ENCODE measurements at places on chromosomes 5 and 9.

- no peak for DNase-seq
Measured at GRCh38 chr5:54120473-54120872, 189.9 kb downstream of the ARL15 start.

DNA sequence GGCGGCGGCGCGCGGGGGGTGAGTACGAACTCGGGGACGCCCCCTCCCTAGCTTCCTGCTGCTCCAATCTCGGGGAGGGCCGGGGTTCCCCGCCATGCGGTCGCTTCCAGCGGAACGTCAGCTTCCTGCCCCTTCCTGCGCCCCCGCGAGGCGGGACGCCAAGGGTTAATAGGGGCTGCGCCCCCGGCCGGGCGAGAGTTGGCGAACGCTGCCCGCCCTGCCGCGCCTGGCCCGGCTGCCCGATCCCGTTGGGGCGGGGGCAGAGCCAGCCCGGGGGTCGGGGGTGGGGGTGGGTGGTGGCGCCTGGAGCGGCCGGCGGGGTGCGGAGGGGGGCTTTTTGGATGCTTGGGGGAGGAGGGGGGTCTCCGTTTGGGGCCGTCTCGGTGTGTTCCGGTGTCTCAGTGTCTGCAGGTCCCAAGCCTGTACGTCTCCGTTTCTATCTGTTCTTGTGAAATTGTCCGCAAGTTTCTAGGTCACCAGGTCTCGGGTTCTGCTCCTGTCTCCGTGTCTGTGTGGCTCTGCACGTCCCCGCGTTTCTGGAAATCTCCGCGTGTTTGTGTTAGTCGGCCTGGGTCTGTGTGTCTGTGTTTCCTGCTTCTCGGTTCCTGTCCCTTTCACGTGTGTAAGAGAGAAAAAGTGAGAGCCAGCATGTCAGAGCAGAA is 789 bp downstream of the COL27A1 start:
- no peak for DNase-seq

- no peak for DNase-seq
Measured at GRCh38 chr9:25543806-25544205, 134.4 kb downstream of the TUSC1 start.

DNA sequence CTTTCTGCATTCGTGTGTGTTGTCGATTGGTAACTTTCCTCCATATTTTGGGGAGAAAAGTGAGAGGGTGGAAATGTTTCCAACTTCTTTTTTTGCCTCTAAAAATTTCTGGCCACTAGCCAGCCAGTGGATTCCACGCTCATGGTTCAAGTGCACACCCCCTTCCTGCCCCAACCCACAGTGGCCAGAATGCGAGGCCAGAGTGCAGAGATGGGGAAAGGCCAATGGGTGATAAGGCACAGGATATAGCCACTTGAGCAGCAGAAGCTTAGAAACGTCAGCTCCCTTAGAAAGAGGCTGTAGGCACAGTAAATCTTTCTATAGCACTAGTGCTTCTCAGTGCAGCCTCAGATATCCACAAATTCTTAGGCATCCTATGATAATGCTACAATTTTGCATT is 75.8 kb upstream of the ADRB2 start:
- DNase-seq, result no peak

DNA sequence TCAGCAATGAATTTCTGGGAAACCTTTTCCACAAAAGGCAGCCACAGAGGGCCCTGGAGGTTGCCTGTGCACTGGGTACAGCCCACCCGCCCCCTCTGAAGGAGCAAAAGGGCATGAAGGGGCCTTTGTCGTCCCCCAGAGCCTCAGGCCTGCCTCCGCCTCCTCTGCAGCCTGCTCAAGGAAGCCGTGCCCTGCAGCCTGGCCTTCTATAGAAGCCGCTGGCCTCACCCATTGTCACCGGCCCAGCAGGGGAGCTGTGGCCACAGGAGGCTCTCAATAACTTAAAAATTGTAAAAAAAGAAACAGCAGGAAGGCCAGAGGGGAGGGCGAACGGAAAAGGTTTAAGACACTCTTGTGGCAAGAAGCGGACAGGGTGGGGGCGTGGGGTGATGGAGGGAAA is 213.3 kb downstream of the IRX2 start:
- DNase-seq, result no peak

DNA sequence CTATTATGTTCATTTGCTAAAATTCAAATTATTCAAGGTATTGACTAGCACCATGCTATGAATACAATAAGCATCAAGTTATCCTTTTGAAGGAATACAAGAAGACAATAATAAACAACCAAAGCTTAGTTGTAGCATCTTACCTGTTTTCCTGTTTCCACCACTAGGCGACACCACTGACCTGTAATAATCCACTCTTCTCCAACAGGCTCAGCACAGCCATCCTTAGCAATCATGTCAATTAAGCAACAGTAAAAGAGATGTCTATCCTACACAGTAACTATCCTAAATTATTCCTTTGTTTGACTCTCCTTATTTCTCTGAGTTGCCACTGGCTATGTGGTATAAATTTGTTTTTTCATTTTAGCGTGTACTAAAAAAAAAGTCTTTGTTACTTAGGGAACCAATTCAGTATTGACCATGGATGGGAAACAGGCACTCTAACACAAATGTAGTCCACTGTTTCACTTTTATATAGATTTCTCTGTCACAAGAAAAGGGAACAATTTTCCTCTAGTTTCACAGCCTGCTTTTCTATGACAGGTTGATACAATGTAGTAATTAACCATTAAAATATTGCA is 46.2 kb downstream of the PCA3 start:
- DNase-seq, result peak; percentile 31

DNA sequence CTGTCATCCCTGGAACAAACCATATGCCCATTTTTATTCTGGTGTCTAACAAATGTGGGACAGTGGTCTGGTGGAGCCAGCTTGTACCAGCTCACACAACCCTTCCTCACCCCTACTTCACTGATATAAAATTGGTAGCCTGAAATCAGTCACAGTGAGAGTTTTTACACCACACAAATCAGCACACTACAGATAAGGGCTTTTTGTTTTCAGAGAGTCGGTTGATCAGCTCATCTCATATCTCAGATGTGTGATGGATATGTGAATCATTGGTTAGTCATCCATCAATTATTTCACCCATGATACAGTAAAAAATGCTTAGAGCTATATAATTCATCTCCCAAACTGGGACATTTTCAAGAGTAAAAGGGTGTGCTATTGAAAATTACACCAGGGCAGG is 529.2 kb downstream of the EBF1 start:
- DNase-seq, result no peak

DNA sequence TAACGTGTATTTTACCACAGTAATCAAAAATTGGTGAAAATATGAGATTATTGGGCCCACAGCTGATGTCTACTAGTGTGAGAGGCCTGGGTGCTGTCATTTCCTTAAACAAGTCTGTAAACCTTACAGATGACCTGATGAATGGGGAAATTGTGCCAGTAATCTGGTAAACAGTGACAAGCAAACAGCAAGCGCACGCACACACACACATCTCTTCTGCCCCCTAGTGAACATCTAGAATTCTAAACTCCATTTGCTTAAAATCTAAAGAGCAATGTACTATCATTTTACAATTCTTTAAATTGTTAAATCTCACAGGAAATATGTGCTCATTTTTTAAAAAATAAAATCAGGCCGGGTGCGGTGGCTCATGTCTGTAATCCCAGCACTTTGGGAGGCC is 7.5 kb upstream of the RAPGEF1 start:
- peak; percentile 21 for DNase-seq

DNA sequence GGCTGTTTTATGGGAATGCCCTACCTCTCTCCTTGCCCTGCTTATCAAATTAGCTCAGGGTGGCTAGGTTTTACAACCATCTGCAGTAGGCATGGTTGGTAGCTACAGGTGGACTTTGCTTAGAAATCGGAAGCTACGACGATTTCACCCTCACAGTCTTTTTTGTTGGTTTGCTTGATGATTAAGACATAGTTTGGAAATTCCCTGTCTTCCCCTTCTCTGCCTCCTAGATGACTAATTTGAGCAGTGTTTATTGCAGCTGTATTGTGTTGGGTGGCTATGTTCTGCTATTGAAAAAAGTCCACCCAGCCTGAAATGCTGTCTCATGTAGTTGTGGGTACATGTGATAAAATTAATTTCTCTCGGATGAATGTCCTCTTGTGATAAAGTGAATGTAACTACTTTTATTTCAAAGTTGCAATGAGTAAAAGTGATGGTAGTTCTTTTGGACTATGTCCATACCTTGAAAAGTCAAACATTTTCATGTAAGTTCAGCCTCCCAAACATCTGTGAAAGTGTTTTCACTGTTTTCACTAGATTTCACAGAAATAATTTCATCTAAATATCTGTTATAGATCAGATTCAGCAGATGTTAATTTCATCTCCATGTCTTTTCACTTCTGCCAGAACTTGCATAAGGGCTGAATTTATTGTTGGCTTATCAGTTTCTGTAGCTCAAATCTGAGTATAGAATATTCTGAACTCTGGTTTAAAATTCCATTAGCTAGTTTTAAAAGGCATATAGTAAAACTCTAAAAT is 37.3 kb upstream of the FYB1 start:
- peak; percentile 31 for DNase-seq

Data from T-helper 2 cell (primary cell).